ENCODE measurements at places on chromosomes 4 and X.

DNA sequence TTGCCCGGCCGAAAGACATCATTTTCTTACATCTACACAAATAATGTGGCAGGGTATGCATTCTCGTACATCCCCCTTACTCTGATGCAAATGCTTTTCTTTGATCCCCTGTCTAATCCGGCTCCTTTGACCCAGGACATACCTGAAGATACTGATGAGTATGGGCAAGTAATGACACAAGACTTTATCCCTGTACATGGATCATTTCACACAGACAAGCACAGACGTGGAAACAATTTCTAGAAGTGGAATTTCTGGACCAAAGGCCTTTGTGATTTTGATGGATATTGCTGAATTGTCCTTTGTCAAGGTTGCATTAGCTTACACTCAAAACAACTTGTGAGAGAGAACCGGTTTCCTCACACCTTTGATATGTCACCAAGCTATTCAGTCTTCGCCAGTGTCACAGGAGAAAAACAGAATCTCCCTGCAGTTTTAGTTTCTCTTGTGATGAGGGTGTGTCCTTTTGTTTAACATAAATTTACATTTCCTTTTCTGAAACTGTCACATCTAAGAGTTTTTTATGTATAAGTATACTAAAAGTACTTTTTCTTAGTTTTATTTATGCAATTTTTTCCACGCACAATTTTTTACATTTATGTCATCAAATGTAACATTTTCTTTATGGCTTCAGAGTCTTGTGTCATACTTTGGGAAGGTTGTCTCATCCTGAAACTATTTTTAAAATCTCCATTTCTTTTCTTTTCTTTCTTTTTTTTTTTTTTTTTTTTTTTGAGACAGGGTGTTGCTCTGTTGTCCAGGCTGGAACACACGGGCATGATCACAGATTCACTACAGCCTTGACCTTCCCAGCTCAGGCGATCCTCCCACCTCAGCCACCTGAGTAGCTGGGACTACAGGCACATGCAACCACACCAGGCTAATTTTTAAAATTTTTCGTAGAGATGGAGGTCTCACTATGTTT, 25.2 kb downstream of the RWDD4 start:
- peaks cover 4% of the 10 kb centered on the region for H3K4me1 ChIP-seq
- H3K36me3 ChIP-seq, result peaks cover 3% of the 10 kb centered on the region
- no peak overlapping the region for H3K4me3 ChIP-seq
- no peak overlapping the region for H3K27ac ChIP-seq

- H3K4me1 ChIP-seq, result no peaks in the 10 kb centered on the region
- H3K27me3 ChIP-seq, result no peaks in the 10 kb centered on the region
- H3K36me3 ChIP-seq, result peaks cover 3% of the 10 kb centered on the region
- no peak overlapping the region for H3K27ac ChIP-seq
- H3K4me3 ChIP-seq, result no peak overlapping the region
Measured at GRCh38 chrX:45164995-45165394, 35.7 kb downstream of the DIPK2B start.

DNA sequence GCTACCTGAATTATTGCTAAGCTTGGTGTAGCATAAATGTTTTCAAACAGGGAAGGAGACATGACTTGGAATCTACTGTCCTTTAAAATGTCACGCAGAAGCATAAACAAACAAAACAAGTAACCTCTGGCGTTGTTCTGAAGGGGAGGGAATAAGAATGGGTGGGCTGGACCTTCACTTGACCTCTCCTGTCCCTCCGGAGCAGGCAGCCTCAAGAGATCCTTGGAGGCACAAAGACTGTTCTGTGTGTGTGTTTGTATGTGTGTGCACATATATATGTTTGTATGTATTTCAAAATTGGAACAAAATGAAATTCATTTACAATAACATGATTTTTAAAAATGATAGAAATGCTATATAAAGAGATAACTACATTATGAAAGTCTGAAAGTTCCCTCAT, 91.3 kb upstream of the DCLK2 start:
- H3K4me1 ChIP-seq, result peaks cover 1% of the 10 kb centered on the region
- no peaks in the 10 kb centered on the region for H3K36me3 ChIP-seq
- no peak for DNase-seq
- no peak overlapping the region for H3K27ac ChIP-seq

DNA sequence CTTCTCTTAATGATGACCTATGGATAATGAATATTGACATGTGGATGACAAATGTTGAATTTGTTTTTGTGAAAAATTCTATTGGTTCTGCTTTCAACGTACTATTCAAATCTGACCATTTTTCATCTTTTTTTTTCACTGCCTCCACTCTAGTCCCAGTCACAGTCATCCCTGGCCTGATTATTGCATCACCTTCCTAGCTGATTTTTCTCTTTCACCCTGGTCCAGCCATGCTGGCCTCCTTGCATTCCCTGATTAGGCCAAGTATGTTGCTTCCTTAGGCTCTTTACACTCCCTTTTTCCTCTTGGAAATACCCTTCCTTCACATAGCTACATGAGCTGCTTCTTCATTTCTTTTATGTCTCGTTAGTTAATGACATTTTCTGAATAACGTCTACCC, 58.1 kb upstream of the MAP9 start:
- no peak overlapping the region for H3K27ac ChIP-seq
- no peaks in the 10 kb centered on the region for H3K4me1 ChIP-seq

DNA sequence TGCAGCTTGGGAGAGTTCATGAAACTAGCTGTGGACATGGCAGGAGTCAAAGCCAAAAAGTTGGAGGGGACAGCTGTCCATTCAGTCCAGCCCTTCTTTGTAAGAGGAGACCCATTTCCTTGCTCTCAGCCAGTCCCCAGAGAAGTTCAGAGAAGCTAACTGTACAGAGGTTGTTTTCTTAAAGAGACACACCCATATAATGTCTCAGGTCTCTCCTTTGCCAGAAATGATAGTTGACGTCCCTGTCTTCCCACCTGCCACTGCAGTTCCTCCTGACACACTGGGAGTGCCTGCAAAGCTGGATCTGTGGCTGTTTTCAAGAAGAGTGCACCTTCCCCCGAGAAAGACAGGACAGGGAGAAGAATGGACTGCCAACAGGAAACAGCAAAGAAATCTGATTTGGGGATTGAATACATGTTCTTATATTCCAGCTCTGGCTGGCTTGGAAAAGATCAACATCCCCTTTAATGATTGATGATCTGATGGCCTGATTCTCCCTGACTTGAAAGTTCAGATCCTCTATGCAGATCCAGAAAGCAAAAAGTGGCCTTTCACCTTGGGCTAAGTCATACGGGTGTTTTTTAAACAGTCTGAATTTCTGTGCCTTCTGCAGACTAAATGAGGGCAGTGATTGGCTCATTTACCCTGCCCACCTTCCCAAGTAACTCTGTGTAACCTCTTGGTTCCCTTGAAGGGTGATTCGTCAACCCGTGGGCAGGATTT, 87.2 kb downstream of the MAOA start:
- no peaks in the 10 kb centered on the region for H3K4me1 ChIP-seq
- no peak overlapping the region for H3K27ac ChIP-seq
- no peaks in the 10 kb centered on the region for H3K36me3 ChIP-seq

- H3K27ac ChIP-seq, result no peak overlapping the region
- no peak for DNase-seq
- H3K36me3 ChIP-seq, result no peaks in the 10 kb centered on the region
- H3K4me3 ChIP-seq, result no peak overlapping the region
Measured at GRCh38 chr4:41185614-41186592, 28.4 kb downstream of the APBB2 start.

DNA sequence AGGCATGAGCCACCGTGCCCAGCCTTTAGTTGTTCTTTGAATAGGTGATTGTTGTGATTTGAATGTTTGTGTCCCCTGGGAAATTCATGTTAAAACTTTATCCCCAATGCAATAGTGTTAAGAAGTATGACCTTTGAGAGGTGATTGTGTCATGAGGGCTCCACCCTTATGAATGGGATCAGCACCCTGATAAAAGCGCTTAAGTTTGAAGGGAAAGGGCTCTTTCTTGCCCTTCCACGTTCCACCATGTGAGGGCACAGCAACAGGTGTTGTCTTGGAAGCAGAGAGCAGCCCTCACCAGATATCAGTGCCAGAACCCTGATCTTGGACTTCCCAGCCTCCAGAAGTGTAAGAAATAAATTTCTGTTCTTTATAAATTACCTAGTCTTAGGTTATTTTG, 33.7 kb upstream of the RP2 start:
- no peak for DNase-seq
- no peaks in the 10 kb centered on the region for H3K27me3 ChIP-seq
- H3K4me1 ChIP-seq, result no peaks in the 10 kb centered on the region

DNA sequence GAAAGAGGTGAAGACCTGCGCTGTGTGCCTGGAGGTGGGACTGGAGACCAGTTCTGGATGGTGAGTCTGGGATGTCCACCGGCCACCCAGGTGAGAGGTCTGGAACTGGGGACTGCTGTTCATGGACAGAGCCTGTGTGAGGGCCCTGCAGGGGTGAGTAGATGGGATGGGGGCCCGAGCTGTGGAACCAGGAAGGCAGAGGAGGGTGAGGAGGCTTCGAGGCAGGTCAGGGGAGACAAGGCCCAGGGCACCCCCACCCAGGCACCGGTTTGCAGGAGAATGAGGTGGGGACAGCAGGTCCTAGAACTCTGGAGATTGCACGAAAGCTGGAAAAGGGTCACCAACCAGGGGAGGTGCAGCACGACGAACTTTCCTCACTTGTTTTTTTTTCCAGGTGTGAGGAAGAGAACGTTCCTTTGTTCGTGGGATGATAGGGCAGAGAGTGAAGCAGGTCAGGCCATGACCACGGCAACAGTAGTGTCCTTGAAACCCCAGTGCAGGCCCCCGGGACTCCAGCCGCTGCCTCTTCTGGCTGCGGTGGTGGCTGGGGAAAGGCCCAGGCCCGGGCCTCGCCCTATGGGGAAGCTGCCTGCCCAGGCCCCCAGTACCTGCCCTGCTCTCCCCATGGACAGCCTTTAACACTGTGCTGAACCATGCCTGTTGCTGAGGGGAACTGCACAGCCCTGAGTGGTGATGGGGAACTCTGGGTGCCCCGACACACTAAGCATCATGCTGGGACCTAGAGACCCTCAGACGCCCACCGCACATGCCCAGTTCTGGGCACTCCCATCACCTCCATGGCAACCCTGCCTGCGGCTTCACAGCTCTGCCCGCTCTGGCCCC, 22.9 kb downstream of the TNIP2 start:
- H3K4me1 ChIP-seq, result peaks cover 10% of the 10 kb centered on the region
- no peak for DNase-seq
- H3K27me3 ChIP-seq, result no peaks in the 10 kb centered on the region

DNA sequence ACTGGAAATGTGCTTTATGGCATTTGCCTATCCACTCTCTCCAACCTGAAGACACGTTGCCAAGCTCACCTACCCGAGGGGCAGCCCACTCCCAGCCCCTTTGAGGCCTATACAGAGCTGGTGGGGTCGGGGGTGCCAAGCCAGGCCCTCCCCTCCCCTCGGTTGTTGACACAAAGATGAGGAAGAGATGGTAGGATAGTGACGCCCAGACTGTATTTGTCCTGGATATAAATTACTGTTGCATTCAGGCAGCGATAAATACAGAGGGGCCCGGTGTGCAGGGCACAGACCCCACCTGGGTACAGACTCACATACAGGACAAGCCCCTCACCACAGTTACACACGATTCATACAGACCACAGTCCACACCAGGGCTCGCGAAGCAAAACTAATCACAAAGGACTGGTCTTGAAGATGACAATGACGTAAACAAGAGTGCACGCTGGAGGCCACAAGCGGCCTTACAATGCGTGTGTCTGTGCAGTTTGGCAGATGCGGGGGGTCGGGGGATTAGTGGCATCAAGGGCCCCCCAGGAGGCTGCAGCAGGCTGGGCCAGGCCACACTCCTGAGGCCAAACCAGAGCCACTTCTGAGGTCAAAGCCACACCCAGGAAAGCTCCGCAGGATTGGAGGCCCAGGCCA, 14.6 kb downstream of the DGKQ start:
- H3K27me3 ChIP-seq, result no peaks in the 10 kb centered on the region
- H3K27ac ChIP-seq, result peak overlapping the region; percentile 79
- DNase-seq, result no peak
- peaks cover 37% of the 10 kb centered on the region for H3K36me3 ChIP-seq

DNA sequence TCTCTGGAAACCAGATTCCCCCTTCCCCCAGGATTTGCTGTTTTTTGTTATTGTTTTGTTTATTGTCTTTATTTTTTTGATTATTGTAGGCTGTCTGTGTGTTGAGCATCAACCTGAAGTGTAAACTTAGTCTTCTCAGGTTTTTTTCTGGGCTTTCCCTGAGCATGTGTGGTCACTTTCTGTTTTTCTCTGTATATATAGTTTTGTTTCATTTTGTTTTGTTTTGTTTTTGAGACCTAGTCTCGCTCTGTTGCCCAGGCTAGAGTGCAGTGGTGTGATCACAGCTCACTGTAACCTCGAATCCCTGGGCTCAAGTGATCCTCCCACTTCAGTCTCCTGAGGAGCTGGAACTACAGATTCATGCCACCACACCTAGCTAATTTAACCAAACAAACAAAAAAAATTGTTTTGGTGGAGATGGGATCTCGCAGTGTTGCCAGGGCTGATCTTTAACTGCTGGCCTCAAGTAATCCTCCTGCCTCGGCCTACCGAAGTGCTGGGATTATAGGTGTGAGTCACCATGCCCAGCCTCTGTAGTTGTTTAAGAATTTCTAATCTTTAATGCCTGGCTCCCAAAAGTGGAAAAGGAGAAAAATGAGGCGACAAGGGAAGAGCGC, 9.1 kb downstream of the IL13RA1 start:
- H3K27me3 ChIP-seq, result peaks cover 14% of the 10 kb centered on the region
- H3K4me3 ChIP-seq, result no peak overlapping the region
- H3K36me3 ChIP-seq, result no peaks in the 10 kb centered on the region
- H3K27ac ChIP-seq, result no peak overlapping the region

DNA sequence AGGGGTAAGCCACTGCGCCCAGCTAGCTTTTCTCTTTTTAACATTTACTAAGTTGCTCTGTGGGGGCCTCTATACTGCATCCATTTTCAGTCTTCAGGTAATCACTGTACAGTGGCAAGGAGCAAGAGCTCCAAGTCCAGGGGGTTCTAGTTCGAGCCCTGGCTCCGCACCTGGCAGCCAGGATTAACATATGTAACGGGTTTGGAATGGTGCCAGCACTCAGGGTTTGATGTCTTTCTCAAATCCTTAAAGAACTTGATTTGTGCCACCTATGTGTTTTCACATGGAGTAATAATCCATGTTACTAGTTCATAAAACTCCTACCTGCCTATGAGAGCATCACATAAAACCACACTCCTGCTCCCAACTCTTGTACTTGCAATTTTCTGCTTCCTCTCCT, 4.5 kb downstream of the GRPEL1 start:
- no peak overlapping the region for H3K4me3 ChIP-seq
- DNase-seq, result no peak
- peaks cover 17% of the 10 kb centered on the region for H3K4me1 ChIP-seq
- H3K27me3 ChIP-seq, result no peaks in the 10 kb centered on the region
- H3K27ac ChIP-seq, result no peak overlapping the region
